Stimulated activated CD8-positive, alpha-beta memory T cell treated with anti-CD3 and anti-CD28 coated beads, Interleukin-15, amount 100 ng/mL, for 24 hours (primary cell): ENCODE measurements at places on chromosomes 1 and 21.

DNA sequence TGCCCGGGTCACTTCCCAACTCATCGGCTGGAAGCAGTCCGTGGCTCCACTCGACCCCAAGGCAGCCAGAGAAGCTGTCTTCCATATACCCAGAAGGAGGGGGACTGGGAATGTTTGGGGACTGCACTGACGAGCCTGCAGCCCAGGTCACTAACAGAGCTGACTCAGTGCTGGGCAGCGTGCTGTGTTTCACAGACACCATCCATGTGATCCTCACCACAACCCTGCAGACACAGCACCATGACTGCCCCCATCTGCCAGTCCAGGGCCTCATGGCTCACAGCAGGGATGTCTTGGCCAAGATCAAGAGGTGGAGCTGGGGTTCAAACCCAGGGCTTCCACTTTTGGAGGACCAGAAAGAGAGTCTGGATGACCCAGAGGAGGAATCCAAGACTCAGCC, 67.9 kb downstream of the KLHDC7A start:
- DNase-seq, result no peak

- no peak for DNase-seq
Observed at GRCh38 chr21:44296916-44297315, 2.9 kb upstream of the PFKL start.

- DNase-seq, result no peak
Observed at GRCh38 chr1:160340866-160341265, 2.2 kb downstream of the COPA start.

DNA sequence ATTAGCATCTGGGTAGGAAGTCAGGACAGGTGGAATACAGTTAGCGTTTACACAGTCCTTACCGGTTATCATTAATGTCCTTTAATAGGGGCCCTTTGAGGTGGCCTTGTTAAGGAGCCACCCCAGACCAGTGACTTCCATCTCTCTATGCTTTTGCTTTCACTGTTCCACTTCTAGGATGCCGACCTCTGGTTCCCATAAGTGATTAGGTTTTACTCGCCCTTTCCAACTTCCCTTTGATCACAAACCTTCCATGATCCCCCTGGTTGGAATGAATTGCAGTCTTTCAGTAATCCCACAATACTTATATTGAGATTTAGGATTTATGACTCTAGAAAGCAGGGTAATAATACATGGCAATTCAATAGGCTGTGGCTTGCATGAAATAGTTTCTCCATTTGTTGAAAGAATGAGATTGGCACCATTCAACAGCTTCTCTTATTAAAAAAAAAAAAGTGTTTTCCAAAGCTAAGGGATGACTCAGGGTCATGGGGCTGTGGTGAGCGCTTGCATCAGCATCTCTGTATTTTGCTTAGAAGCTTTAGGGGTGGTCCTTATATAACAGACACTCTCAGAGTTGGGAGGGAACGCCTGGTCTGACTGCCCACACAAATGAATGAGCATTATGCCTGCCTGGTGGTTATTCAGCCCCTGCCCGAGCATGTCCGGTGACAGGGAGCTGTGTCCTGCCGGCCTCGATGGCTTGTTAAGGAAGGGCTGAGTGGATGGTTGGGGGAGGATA, 110.5 kb downstream of the CNIH3 start:
- no peak for DNase-seq

DNA sequence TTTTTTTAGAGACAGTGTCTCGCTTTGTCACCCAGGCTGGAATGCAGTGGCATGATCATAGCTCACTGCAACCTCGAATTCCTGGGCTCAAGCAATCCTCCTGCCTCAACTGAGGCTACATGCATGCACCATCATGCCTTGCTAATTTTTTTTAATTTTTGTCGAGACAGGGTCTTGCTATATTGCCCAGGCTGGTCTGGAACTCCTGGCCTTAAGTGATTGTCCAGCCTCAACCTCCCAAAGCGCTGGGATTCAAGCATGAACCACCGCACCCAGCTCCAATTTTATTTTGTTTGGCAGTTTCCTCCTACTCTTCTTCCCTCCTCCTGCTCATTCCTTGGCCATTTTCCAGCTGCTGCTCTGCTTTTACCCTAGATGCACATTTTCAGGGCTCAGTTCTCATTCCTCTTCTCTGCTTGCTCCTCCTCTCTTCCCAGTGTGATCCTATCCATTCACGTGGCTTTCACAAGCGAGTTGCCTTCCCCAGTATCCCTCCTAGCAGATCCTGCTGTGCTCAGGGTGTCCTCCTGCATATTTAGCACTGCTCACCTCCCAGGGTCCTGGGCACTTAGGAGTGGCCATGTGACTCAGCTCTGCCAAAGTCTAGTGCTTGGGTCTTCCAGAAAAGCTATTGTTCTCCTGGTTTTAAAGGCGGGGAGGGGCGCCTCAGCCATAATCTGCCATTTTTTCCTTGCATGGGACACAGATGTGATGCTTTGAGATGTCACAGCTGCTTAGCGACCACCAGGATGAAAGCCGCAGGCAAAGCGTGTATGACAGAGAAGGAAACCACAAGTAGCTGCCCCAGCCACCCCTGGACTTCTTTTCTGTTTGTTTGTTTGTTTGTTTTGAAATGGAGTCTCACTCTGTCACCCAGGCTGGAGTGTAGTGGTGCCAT, 33.7 kb downstream of the PSEN2 start:
- no peak for DNase-seq

DNA sequence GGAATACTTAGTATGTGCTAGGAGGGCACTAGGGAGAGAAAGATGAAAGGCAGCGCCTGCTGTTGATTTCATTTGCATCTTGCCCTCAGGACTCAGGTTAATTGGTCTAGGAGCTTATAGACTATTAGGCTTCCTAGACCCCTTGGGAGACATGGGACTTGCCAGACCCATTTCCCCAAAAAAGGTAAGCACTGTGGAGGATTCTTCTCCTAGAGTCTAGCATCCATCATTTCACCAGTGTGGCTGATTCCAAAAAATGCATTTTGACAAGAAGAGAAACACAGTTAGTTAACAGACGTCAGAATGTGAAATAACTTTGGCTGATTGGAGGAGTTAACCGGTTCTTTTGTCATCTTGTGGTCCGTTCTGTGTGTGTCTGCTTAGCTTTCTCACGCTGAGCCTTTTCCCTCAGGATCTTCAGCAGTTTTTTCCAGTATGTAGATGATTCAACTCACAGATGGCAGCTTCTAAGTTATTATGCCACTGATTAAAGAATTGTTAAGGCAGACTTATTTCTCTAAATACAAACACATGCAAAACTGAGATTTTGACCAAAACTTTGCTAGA, 108.8 kb downstream of the KIF26B start:
- DNase-seq, result no peak

GRCh38 chr1:44147582-44147981, 6.2 kb upstream of the KLF18 start:
- no peak for DNase-seq

DNA sequence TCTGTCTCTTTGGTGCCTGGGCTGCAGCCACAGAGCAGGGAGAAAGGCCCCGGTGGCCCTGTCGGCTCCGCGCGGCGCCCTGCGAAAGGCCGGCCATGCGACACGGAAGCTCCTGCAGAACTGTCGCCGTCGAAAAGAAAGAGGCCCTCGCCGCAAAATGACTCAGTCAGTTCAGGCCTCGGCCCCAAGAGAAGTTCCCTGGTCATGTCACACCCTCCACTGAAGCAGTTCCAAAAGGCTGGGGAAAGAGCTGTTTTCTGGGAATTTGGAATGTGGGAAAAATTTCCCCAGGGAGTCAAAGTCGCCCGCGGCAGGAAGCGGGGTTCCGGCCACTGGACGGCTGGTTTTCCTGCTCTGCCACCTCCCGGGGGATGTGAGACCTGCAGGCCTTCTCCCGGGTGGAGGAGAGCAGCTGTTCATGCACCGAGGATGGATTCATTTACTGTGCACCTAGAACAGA, 115.8 kb upstream of the ZNF678 start:
- DNase-seq, result no peak

DNA sequence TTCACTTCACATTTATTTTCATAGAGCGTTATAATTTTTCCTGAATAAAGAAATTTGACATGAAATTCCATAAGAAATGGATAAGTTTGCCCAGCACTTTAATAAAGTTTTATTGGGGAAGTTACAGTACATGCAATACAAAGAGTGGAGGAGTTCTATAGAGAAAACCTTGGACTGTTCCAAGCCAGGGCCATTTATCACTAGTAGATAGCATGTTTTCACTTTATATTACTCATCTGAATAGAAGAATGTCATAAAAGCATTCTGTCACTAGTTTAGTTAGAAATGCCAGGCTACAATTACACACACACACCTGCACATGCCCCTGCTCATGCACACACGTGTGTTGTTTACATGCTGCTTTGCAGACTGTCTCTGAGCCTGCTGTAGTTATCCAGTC, 123.3 kb downstream of the NEK7 start:
- no peak for DNase-seq

- no peak for DNase-seq
Observed at GRCh38 chr1:47705517-47706130, 267.8 kb downstream of the FOXD2 start.

DNA sequence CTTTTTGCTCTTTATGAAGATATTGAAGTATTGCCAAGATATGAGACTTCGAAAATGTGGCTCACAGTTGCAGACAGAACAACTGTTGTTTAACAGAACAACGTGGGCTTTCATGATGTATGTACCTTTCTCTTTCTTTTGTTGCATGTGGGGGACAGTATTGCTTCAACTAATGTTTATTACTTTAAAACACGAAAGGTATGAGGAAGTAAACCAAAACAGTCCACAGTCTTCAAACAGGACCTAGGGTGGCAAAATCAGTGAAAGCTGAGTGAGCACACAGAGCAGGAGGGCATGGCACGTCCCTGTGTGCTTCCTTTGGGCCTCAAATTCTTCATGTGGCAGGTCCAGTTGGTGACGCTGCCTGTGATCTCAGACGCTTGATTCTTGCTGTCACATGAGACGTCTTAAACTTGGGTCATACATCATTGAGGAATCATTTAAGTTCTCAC, 7.8 kb upstream of the CHAF1B start:
- DNase-seq, result no peak

- no peak for DNase-seq
Observed at GRCh38 chr1:24936684-24937083, 6.6 kb upstream of the RUNX3 start.

- no peak for DNase-seq
Observed at GRCh38 chr1:32978854-32979253, 14.2 kb upstream of the RNF19B start.

GRCh38 chr21:41316200-41317062, at the start of gene FAM3B:
TSS of gene FAM3B (plus strand) at chr21:41316801. CDS start at chr21:41316880, 79 bp downstream.
- DNase-seq, result no peak

DNA sequence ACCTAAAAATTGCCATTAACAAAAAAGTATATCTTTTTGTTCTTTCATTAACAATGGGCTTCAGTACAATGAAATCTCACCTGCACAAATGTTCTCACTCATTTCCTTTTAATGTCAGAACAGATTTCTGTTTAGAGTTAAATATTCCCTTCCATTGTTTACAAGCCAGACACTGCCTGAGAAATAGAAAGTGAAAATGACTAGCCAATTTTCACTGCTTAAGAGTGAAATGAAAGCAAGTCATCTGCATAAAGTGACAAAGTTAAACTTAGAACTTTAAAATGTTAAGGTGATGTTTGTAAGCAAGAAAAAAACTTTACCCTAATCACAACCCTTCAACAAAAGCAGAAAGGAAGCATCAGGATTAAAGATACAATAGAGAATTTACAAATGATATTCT, 27.5 kb downstream of the COA6 start:
- no peak for DNase-seq

DNA sequence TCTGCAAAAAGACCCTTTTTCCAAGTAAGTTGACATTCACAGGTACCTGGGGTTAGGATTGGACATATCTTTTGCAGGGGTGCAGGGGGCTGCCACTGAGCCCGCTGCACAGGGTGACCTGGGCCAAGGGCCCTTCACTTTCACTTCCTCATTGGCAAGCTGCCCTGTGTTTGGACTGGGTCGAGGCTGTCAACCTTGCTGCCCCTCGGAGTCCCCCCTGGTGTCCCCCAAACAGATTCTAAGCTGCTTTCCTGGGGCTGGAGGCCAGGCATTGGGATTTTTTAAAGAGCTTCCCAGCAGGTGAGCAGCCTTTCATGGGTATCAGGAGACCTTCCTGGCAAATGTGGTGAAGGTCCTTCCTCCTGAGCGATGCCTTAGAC, 7.9 kb upstream of the UMODL1 start:
- no peak for DNase-seq

GRCh38 chr1:27114546-27114945, 40.4 kb downstream of the SLC9A1 start:
- DNase-seq, result no peak

- no peak for DNase-seq
Observed at GRCh38 chr1:48048064-48048463, 50.9 kb upstream of the TRABD2B start.

DNA sequence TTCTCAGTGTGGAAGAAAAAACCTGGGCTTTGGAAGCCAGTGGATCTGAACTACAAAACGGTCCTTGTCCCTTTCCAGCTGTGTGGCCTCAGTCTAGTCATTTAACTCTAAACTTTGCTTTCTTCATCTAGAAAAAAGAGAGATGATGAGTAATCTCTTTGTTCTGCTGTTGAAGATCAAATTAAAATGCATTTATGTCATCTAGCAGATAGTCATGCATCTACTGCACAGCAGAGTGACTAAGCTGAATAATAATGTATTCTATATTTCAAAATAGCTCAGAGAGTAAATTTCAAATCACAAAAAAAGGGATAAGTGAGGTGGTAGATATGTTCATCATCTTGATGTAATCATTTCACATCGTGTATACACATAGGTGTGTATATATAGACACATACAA, 473.2 kb downstream of the DSCAM start:
- no peak for DNase-seq

- no peak for DNase-seq
Observed at GRCh38 chr1:168466092-168466713, 77.6 kb downstream of the XCL2 start.

GRCh38 chr21:15301736-15302135, 236.9 kb upstream of the NRIP1 start:
- no peak for DNase-seq

DNA sequence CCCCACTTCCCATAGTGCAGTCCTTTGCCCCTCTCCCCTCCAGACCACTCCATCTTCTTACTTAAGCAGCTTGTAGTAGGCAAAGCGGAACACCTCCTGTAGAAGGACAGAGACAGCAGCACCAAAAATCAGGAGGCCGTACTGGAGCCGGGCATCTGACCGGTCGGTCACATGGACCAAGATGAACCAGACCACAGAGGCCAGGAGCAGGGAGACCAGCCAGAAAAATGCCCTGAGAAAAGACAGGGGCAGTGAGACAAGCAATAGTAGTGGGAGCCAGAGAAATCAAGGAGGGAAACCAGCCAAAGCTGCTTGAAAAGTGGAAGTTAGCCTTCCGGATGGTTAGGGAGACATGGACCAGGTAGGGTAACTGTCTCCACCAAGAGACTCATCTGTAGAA, 920 bp downstream of the APH1A start:
- no peak for DNase-seq

- DNase-seq, result no peak
Observed at GRCh38 chr21:25528515-25528914, 78.8 kb downstream of the MRPL39 start.
